ENCODE measurements at places on chromosomes 11 and 22.

DNA sequence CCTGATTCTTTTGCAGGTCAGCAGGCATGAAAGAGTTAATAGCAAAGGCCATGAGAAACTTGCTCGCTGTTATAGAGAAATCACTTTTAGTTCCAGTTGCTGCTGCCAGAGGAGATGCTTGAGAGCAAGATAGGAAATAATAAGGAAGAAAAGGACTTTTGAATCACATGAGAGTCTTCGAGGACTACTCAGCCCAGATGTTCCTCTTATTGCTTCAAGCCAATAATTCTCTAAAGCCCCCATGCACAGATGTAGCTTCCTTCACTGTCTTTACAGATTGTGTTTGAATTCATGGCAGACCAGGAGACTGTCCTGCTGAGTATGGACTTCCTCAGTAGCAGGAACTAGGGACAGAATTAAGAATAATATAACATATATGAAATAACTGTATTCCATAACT, 50.1 kb upstream of the OLFML1 start:
- no peak for DNase-seq

DNA sequence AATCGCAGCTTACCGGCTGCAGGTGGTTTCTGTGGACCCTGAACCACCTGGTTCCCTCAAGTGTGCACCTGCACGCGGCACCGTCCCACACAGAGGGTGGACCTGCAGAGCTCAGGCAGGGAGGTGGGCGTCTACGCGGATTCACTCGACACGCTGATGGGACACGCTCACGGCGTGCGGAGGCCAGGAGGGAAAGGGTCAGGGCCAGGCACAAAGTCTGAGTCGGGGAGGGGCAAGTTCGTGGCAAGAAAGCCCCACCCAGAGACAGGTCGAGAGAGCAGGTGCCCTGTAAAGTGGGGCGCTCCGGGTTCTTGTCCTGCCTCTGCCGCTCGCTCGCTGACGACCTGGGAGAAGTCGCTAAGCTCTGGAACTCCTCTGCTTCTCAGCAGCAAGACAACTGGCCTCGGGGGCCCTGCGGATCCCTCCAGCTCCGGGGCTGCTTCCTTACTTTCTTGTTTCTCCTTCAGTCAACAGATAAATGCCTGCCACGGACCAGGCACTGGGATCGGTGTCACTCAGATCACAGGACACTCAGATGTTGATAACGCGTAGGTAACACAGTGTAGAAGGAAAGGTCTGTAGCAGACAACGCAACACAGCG, 72.4 kb upstream of the NUP50 start:
- DNase-seq, result no peak

DNA sequence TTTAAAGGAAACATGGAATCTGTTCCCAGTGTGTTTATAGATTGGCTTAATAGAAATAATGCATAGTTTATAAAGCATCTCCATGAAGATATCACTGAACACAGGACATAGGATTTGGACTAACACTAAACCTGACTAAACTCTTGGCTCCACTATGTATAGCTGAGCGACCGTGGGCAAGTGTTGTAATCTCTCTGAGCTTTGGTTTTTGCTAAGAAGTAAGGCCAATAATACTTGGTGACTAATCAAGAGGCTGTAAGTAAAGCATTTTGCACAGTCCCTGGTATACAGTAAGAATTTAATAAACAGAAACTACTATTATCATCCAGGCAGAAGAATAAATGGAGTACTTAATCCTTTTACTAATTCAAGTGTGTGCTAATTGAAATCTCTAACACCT, 125.5 kb upstream of the MTMR2 start:
- no peak for DNase-seq

GRCh38 chr22:41768430-41768829, 32.0 kb upstream of the CCDC134 start:
- DNase-seq, result no peak

DNA sequence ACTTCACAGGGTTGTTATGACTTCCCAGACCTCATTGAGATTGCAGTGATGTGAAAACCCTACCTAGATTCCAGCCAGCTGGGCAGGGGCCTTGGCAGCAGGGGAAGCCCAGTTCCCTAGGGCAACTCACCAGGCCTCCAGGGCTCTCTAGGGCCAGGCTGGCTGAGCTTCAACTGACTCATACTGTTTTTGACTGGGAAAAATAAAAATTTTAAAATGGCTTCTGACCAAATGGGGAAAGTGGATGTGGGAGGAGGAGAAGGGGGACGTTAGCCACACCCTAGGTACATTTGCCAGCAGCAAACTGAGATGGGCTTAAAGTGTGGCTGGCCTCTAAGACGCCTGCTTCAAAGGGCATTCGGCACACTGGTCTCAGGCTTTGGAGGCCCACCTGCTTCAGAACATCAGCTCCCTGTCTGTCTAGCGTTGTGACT, 39.0 kb downstream of the BMAL1 start:
- DNase-seq, result no peak

DNA sequence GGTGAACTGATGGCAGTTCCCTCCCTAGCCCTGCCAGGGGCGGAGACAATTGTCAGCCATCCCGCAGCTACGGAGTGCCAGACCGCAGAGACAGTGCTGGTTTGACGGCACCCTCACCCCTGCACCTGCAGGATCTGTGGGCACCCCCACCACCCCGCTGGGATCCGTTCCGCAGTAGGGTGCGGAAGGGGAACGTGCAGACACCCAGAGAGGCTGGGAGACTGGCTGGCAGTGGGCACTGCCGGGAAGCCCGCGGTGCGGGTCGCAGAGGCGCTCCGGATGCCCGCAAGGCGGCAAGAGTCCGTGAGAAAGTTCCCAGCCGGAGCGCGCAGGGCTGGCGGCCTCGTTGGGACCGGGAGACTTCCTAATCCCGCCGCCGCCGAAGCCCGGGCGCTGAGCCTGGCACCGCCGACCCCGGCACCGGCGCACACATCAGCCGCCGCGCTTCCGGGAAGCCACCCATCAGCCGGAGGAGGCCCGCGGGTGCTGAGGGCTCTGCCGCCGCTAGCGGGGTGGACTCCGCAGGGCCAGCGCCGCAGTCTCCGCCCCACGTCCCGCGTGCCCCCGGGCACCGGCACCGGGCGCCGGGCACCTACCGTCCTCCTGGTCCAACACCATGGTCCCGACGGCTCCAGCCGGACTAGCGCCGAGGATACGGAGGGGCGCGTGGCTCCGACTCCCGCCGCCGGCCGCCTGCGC, 4.3 kb upstream of the LMO1 start:
- DNase-seq, result no peak

DNA sequence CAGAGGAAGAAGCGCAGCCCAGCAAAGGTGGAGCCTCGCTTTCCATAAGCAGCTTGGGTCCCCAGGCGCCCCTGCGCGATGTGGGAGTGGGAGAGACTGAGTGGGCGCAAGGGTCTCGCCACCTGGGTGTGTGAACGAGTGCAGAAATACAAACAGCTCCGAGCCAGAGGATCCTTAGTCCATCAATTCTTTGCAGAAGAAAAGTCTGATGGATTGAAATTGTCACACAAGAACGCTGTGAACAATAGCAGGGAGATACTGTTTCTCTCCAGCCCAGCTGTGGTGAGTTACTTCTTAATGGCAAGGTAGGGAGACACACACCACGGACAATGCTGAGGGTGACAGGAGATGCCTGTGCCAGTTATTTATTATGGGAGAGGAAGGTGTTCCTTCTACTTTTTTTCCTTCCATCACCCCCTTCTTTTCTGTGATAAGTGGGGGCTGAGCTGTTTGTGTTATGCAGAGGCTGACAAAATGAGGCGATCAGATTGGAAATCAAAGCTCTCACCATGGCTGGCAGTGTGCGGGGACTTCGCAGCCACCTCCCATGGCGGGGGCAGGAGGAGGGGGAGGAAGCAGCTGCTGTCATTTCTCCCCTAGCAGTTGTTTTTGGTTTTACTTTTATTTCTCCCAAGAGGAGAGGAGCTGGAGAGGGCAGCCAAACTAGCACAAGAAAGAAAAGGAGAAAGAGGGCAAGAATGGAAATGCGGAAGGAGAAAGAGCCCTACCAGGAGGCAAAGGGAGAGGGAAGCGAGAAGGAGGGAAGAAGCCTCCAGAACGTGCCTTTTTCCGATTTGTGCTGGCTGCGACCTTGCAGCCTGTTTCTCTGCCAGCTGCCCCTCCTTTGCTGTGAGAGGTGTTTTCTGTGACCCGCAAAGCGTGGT, 755.8 kb downstream of the NTM start:
- DNase-seq, result no peak

DNA sequence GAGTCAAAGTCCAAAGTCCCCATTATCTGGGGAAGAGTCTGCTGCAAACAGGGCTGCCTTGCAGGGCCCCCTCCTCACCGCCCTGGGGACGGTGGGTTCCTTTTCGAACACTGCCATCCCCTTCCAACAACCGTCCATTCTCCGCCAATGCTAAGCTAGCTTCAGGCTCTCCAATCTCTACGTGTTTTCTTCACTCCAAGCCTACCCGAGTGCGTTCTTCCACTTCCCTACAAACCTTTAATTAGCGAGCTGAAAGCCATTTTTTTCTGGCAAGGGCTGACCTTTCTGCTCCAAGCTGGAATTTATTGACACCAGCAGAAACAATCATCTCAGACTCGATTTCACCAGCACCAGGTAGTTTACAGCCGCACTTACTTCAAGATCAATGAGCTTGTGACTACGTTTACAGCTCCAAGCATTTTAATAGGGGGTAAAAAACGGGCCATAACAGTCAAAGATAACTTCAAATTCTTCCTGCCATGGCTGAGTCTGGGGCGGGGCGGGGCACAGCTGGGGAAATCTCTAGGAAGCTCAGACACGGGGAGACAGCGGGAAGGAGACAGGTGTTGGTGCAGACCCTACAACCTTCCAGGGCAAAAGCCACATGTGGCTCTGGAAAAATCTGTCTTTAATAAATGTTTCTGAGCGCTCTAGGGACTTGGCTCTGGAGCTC, 82.2 kb downstream of the PHF21B start:
- no peak for DNase-seq

DNA sequence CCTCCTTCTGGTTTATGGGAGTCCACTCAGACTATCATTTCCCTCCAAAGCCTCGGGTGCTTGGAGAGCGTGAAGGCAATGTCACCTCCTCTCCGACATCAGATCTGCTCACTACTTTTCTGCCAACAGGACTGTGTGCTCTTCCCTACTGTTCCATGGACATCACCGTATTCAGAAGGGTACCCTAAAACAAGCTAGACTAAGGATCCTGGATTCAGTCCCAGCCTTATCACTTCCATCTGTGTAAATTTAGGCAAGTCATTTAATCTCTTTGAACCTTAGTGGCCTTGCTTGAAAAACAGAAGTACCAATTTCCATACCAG, 78.2 kb downstream of the KCNC1 start:
- DNase-seq, result no peak

GRCh38 chr11:5364214-5364613, 12.9 kb downstream of the OR51B6 start:
- DNase-seq, result no peak

DNA sequence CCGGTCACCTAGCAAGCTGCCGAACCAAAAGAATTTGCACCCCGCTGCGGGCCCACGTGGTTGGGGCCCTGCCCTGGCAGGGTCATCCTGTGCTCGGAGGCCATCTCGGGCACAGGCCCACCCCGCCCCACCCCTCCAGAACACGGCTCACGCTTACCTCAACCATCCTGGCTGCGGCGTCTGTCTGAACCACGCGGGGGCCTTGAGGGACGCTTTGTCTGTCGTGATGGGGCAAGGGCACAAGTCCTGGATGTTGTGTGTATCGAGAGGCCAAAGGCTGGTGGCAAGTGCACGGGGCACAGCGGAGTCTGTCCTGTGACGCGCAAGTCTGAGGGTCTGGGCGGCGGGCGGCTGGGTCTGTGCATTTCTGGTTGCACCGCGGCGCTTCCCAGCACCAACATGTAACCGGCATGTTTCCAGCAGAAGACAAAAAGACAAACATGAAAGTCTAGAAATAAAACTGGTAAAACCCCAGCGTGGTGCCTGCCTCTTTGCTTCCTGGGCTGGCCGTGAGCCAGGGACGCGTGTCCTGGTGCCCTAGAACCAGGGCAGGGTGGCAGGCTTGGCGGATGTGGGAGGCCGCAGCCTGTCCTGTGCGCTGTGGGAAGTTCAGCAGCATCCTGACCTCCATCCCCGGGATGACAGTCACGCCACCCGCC, 13.2 kb downstream of the CCND1 start:
- DNase-seq, result no peak

DNA sequence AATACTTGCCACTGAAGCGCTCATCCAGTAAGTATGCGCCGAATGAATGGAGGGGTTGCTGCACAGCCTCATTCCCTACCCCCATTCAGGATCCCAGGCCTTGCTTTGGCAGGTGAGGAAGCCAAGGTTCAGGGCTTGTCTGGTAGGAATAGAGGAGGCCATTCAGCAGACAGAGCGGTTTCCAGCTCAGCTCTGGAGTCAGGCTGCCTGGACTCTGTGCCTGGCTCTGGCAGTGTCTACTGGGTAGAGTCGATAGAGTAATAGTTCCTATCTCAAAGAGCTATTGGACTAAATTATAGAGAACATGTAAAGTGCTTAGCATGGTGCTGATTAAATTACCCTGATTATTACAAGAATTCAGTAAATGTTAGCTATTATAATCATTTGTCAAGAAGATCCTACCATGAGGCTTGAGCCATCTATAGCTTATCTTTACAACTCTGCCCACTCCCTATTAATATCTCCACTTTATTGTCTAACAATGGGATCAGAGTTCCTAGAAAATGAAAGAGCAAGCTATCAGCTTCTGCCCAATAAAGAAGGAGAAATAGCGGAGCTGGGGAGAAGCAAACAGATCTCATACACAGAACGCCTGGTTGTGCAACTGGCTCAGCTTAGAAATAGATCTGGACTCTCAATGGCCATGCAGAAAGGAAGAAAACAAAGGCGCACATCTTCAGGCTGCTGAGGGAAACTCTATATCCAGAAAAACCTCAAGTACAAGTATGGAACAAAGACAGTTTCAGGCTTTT, 6.6 kb upstream of the SNX32 start:
- no peak for DNase-seq

- peak; percentile 2 for DNase-seq
Observed at GRCh38 chr22:19870153-19871022, 15.7 kb upstream of the GNB1L start.

DNA sequence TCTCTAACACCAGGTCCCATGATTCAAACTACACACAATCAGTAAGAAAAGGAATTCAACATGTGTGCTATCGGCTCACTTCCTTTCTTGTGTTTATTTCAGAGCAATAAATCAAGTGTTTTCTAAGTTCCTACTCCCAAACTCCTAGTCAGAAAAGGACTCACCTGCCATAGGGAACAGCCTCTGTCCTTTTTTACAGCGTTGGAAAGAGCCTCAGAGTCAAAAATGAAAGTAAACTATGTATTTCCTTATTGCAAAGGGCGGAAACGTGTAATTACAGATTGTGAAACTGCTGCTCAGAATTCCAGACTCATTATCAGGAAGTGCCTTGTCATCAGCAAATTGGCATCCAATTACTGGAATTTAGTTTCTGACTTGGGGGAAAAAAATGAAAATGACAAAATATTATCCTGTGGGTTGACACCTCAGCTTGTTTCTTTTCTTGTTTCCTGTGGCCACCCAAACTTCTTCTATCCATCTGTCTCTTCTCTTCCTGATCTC, at the start of gene CASP4:
TSS of gene CASP4 (minus strand) at position 220 of the 501 bp plus-strand sequence. CDS start at position 171, 49 bp downstream.
- DNase-seq, result no peak

GRCh38 chr11:112212290-112212689, 13.9 kb upstream of the PTS start:
- no peak for DNase-seq

- DNase-seq, result no peak
Observed at GRCh38 chr11:110076371-110076965, 16.7 kb upstream of the ZC3H12C start.
